Stimulated activated CD4-positive, alpha-beta T cell treated with anti-CD3 and anti-CD28 coated beads, TNF-alpha, amount 100 ng/mL, for 24 hours (primary cell): ENCODE measurements at places on chromosomes 5 and 9.

DNA sequence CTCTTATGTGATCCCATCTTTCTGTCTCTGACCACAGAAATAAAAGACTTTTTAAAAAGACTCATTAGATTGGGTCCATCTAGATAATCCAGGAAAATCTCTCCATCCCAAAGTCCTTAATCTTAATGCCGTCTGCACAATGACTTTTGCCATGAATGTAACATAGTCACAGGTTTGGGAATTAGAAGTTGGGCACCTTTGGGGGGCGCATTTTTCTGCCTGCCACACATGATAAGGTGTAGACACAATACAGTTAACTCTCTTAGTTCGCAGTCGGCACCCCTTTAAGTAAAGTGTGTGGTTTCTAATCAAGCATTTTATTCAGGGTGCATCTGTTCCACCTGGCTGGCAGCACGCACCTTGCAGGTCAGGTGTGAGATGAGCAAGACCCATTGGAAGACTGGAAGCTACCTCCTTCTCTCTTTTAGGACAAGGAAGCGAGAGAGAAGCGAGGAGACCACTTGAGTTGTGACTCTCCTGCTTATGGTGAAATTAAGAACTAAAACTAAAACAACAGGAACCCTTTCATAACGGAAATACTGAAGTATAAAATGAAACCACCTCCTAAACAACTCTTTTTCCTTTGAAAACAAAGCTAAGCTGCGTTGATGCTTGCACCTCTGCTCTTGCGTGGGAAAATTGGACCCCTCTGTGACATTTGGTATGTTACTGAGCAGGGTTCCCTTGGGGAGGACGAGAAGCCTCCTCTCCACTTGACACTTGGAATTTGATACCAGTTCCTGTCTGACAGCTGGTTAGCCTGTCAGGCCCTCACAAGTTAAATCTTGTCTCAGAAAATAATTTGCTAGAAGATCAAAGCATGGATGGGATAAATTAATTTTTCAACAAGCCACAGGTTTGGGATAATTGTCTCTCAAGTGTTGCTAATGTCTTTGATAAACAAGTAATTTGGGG is 304.6 kb upstream of the DMRT1 start:
- no peak for DNase-seq

GRCh38 chr5:55857247-55857640 is 6.1 kb downstream of the IL31RA start:
- no peak for DNase-seq

- no peak for DNase-seq
Observed at GRCh38 chr5:139974661-139975060, 68.4 kb downstream of the NRG2 start.

- DNase-seq, result no peak
Observed at GRCh38 chr5:31614151-31615020, 24.5 kb upstream of the PDZD2 start.

GRCh38 chr5:178119915-178120606 is 6.7 kb downstream of the N4BP3 start:
- no peak for DNase-seq

DNA sequence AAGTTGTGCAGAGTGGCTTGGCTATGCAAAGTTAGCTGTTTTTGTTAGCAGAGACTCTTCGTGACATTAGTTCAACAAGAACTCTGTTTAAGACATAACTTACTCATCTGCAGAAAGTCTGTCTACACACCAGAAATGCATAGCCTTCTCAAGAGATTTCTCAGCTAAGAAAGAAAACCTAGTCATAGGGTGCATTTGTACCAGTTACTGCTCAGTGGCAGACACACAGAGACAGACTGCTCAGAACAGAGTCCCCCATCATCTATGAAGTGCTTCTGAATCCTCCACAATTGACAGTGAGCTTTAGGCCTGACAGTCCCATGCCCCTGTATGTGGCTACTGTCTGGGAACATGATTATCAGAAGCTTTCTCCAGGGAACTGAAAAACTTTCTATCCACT is 56.1 kb upstream of the IFNK start:
- no peak for DNase-seq

- DNase-seq, result no peak
Observed at GRCh38 chr9:75164573-75164972, 76.3 kb downstream of the OSTF1 start.

DNA sequence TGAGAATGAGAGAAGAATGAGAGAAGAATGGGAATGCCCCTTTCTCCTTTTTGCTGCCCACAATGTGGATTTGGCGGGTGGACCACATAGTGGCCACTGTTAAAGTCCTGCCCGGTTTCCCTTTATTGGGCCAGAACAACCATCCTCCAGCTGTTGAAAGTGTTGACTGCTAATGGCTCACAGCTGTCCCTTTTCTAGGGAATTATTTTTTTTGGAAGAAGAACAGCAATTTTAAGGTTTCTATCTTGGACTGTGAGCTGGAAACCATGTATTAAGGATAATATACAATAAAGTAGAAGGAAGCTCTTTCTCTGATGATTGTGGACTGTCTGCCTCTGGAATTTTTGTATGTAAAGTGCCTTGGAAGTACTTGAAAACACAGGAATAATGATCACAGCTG is 185.9 kb downstream of the DMRT2 start:
- DNase-seq, result no peak

DNA sequence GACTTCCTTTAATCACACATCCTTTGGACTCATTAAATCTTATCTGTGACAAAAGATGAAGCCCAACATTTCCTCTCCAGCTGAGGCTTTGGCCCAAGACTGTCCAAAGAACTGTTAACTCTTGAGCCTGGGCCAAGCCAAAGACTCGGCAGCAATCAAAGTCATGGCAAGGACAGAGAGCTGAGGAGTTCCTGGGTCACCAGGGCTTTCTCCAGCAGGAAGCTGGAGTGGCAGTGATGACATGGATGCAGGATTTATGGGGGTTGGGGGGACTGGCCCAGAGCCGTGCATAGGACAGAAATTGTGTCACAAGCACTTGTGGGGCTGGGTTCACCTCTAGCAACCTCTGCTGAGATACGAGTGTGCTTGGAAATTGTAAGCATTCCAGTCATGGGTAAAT is 440.3 kb downstream of the PLK2 start:
- DNase-seq, result no peak

GRCh38 chr9:98958271-98958984 is 14.7 kb downstream of the COL15A1 start:
- no peak for DNase-seq

- no peak for DNase-seq
Observed at GRCh38 chr9:33381231-33381791, 21.1 kb downstream of the AQP7 start.

GRCh38 chr9:137670391-137671195 is 51.8 kb downstream of the EHMT1 start:
- DNase-seq, result no peak

DNA sequence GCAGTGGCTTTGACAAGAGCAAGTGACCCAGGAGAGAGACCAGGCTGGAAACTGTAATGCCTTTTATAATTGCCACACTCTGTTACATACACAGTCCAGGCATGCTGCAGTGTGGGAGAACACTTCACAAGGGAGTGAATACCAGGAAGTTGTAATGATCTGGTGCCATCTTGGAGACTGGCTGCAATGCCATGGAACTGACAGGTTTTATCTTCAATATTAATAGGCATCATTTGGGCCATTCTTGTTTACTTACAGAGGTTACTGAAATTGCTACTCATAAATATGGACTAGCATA is 274.3 kb downstream of the AUH start:
- DNase-seq, result no peak

DNA sequence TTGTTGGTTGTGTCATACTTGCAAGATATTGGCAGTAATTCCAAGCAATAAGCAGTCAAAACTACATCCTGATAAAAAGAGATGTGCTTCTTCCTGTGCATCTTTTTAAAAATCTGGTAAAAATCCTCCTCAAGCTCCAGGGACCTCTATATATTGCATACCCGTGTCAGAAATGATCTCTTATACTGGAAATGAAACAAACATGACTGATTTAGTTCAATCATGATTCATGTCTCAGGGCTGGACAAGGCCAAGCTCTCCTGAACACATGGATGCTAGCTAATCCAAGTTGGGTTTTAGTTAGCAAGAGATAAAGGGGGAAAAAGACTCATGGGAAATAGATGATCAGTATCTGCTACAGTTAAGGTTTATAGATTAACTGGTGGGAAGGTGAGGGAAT is 69.3 kb downstream of the CCDC192 start:
- no peak for DNase-seq

DNA sequence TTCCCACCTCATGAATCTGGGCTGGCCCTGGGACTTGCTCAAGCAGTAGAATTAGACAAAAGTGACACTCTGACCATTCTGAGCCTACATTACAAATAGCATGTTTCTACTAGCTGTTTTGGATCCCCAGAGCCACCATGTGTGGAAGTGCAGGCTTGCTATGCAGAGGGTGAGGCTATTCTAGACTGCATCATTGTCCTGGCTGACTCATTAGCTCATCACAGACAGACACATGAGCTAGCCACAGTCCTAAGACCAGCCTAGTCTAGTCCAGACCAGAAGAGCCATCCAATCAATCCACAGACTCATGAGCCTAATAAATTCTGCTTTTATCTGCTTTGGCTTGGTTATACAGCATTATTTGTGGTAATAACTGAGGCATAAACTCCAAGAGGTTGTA is 351.9 kb downstream of the PRELID2 start:
- no peak for DNase-seq

- DNase-seq, result no peak
Observed at GRCh38 chr5:152256580-152256979, 148.5 kb downstream of the NMUR2 start.

DNA sequence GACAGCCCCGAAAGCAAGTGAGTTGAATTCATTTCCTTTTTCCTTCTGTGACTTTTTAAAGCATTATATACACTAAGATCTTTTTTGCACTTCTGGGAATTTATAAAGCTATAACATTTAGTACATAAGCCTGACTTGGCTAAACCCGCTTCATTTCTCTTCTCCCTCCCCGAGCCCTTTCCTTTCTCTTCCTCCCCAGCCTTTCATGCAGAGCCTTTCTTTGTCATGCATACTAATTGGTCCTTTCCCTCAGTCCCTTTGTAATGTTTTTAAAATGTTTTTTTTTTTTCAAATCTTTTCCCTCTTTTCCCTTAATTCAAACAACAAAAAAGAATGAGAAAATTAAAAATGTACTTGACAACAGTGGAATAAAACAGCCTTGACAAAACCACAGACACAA is 246.4 kb downstream of the PSAT1 start:
- no peak for DNase-seq

GRCh38 chr9:110078604-110079003 is 129.4 kb downstream of the C9orf152 start:
- DNase-seq, result no peak

DNA sequence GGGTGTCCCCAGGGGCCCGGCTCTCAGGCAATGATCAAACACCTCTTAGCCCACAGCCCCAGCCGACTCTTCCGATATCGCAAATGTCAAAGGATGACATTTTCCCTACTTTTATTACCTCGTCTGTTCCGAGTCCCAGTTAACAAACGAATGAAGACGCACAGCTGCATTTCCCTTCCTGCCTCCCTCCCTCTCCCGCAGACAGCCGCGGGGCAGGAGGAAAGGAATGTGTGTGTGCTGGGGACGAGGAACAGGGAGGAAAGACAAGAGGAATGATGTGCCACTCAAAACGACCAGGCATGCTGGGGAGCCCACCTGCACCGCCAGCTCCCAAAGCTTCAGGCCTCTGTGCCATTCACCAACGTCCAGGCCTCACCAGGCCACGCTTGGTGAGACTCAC is 125.9 kb upstream of the SARDH start:
- DNase-seq, result no peak

GRCh38 chr5:124797665-124798087 is 51.2 kb upstream of the ZNF608 start:
- DNase-seq, result no peak

- no peak for DNase-seq
Observed at GRCh38 chr5:132258102-132259068, 889 bp downstream of the PDLIM4 start.

DNA sequence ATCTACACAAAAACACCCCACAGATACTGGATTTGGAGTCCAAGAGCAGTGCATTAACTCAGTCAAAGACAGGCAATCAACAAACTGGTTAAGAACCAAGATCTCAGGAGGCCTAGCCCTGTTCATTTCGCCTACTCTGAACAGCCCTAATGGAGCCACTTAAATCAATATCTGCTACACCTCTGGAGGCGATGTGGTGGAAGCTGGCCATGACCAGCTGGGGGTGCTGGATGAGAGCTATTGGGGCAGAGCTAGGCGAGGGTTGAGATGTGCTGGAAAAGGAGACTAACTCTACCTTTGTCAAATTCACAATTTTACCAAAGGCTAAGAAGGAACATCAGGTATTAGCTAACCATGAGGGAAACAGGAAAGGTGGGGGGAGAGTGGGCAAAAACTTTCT is 23.3 kb upstream of the ARSB start:
- no peak for DNase-seq

GRCh38 chr5:142627383-142628217 is 58.3 kb downstream of the FGF1 start:
- DNase-seq, result no peak

- DNase-seq, result no peak
Observed at GRCh38 chr5:33153372-33153771, 287.4 kb upstream of the TARS1 start.

GRCh38 chr9:2677915-2678889 is 39.1 kb upstream of the KCNV2 start:
- no peak for DNase-seq

GRCh38 chr9:131160416-131161112 is 35.2 kb downstream of the NUP214 start:
- DNase-seq, result no peak

DNA sequence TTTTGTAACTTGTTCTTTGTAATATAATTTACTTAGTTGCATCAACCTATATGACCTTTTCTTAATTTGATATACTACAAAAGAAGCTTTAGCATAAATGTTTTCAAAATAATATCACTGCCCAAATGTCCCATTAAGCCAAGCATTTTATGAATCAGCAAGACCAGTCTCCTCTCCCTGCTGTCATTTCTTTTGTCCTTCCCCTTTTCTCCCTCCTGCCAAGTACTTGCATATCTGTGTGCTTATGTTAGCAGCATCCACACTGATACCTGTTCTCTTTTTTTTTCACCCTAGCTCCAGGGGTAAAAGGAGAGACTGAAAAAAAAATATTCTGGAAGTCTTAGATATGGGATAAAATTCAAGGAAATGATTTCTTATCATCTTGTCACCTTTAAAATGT is 69.7 kb downstream of the ZSWIM6 start:
- DNase-seq, result no peak
